ENCODE measurements at places on chromosomes 1 and 21.

DNA sequence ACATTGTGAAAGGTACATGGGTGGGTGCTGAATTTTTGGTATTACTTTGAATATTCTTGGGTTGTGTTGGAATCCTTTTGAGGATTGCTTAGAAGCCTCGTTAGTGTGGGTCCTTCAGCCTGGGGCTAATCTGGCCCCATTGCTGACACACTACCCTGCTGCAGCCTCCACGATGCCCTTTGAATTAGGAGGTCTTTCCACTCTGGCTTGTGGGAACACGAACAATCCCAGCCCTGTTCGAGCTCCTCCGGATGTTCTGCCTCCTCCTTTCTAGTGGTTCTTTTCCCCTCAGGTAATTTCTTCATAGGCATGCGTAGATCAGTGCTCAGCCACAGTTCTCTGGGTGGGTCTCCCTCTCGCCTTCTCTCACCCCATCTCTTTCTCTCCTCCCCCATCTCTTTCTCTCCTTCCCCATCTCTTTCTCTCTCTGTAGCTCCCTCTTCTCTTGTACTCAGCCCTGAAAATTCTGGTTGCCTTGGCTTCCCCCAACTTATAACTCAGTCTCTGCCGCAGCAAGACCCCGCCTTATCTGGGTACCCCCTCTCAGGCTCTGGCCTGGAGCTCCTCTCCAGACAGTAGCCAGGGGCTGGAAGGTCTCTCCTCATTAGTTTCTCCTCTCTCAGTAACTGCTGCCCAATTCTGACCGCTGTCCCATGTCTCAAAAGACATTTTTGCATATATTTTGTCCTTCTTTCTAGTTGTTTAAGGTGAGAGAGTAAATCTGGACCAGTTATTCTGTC, 46.0 kb upstream of the SLC19A1 start:
- no peak for DNase-seq

DNA sequence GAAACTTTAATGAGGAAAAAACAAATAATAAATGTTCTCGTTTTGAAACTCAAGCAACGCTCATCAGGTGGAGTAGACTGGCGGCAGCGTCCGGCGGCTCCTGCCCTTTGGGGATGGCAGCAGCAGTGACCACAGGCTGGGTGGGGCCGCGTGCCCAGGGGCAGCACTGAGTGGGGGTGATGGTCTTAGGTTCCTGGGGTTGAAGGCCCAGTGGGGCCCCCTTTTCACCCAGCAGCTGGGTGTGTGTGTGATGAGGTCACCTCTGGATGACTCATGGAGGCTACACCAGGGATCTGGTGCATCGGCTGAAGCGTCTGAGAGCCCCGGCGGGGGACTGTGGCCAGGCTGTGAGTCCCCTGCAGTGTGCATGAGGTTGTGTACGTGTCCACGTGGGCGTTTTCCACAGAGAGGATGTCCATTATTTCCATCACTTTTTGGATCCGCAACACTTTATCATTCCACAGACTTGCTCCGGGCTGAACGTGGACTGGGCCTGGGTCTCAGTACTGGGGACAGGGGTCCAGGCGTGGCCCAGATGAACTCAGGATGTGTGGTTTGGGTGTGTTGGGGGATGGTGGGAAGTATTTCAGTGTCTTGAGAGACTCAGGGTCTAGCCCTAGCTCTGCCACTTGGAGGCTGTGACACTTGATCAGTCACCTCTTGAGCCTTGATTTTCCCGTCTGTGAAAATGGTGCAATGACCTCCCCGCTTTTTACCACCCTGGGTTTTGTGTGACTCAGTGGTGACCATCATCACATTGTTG, 25.6 kb downstream of the LDLRAP1 start:
- peak; percentile 81 for DNase-seq

- no peak for DNase-seq
Measured at GRCh38 chr1:225937048-225937968, 3.7 kb downstream of the LEFTY2 start.

DNA sequence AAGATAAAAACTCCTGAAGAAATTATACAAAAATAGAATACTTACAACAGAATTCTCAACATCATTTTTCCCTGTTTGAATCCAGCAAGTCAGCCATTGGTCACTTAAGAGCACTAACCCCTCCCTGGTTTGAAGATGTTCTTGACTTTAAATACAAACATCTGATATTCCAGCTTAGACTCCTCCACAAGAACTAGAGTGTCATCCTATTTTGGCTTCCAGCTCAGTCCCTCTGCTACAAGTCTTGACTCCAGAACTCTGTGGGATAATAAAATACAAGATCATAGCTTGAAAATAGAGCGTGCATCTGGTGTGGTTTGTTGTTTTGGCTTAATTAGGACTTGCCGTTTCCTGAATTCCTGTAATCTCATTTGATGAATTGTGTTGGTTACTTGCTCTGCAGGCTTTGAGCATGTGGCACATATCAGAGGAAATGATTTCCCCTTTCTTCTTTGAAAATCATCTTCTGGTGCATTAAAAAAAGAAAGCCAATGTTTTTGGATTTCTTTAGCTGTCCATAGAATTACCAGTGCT, 63.7 kb upstream of the DPT start:
- DNase-seq = no peak

- DNase-seq = no peak
Measured at GRCh38 chr21:34035619-34036354, 37.6 kb upstream of the MRPS6 start.

DNA sequence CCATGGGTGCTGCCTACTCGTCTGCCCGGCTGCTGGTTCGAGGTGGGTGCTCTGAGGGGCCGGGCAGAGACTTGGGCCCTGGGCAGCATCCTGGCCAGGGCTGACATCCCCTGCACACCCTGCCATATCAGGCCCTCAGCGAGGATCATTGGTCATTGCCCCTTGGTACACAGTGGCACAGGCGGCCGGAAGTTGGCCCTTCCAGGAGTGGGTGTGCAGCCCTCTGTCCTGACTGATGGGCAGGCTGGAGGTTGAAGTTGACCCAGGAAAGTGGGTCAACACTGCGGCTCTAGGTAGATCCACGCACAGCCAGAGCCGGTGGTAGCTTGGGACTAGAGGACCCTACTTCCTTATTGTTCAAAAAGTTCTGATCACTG, 72.9 kb downstream of the TRIM11 start:
- no peak for DNase-seq

DNA sequence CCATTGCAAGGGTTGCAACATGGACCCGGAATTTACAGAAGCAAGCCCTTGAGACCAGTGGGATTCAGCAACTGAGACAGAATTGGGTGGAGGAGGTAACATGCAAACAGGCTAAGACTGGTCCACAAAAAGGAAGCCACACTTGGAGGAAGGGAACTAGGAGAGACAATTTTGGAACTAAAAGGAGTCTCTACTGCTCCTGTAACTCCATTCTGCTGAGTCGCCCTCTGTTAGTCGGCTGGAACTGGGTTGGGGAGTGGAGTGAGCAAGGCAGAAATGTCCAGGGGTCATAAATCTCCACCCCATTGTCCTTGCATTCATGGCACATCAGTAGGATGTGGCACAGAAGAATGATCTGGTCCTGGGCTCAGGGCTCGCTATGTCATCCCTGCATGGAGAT, 5.1 kb downstream of the LAMB3 start:
- no peak for DNase-seq

GRCh38 chr1:10637834-10638558, 158.4 kb downstream of the CASZ1 start:
- DNase-seq = no peak

DNA sequence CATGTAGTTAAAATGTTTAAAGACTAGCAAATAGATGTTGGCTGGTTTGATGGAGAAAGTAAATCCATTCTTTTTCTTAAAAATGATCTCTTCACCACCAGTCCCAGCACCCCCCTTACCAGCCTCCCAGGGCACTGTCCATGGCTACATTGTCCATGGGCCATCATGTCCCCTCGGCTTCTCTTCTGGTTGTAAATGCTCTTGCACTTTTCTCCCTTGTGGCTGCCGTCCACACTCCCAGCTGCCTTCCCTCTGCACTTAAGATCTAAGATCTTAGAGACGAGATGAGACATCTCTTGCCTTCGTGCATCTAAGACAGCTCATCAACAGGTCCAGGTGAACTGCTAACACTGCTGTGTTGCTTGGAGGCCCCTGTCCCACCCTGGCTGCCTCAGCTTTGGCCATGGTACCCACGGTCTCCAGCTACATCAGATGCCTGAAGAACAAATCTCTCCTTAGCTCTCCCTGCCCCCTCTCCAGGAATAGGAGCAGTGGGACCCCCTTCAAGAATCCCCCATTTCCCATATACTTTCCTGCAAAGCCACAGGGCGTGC, 11.1 kb downstream of the CAPN2 start:
- no peak for DNase-seq

- peak; percentile 33 for DNase-seq
Measured at GRCh38 chr1:183711741-183712361, 58.7 kb upstream of the APOBEC4 start.

GRCh38 chr1:245652116-245652515, 497.3 kb downstream of the KIF26B start:
- no peak for DNase-seq

- no peak for DNase-seq
Measured at GRCh38 chr1:113369699-113370098, 20.6 kb upstream of the MAGI3 start.

DNA sequence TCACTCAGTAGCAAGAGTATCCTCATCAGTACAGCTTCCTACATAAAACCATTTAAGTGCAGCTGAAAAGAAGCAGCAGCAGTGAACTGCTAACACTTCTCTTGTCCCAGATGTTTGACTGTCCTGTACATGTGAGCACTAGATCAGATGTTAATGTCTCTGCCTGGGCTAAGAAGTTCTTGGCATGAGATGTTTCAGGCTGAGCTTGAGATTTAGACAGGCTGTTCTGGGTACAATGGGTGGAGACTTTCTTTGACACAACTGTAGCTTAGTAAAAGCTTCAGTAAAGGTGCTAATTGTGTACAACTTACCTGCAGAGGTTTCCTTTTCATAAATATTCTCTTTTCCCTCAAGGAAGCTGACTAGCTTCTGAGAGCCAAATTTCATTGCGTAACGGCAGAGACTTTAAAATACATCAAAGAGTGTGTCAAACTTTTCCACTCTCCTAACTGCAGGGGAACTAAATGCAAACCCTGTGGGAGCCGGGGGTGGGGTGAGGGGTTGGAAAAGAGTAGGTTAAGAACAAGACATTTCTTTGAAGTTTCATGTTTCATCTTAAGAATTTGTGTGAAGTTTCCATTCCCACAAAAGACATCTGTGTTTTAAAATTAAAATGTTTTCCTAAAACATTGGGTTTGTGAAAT, 82.1 kb upstream of the CCDC190 start:
- DNase-seq = peak; percentile 69

DNA sequence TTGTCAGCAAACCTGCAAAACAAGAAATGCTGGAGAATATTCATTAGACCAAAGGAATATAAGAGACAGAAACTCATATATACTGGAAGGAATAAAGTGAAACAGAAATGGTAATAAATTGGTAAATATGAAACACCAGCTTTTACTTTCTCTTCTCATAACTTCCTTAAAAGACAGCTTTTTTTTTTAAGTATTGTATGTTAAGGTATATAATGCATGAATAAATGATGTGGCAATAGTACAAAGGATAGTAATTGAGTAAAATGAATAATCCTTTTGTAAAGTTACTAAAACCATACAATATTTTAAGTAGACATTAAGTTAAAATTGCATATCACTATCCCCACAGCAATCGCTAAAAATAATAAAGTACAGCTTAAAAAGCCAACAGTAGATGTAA, 64.8 kb downstream of the TRIM33 start:
- no peak for DNase-seq

GRCh38 chr1:10252508-10252907, 42.1 kb downstream of the KIF1B start:
- DNase-seq = no peak

- no peak for DNase-seq
Measured at GRCh38 chr1:109626682-109627408, 7.2 kb downstream of the AMPD2 start.

- no peak for DNase-seq
Measured at GRCh38 chr1:39573736-39574624, 2.6 kb downstream of the PABPC4 start.

Data from smooth muscle cell of the brain vasculature (primary cell).